ENCODE measurements at places on chromosomes 13 and 19.

DNA sequence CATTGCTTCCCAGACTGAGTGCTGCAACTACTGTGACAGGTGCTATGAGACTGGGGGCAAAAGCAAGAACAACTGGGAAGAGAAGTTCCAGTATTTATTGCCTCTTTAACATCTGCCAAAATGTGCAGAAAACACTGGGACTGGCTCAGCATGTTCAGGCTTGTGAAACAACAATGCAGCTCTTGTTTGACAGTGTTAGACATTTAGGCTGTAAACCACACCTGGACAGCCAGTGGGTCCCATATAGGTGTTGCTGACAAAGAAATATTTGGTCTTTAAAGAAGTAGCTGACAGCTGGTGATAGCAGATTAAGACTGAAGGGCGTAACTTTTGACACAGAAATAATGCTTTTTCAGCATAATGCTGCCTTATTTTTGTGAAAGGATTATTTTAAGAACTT, 88.1 kb downstream of the STOML3 start:
- no peak for DNase-seq

- DNase-seq, result no peak
Measured at GRCh38 chr13:29597246-29597645, 1.8 kb upstream of the SLC7A1 start.

DNA sequence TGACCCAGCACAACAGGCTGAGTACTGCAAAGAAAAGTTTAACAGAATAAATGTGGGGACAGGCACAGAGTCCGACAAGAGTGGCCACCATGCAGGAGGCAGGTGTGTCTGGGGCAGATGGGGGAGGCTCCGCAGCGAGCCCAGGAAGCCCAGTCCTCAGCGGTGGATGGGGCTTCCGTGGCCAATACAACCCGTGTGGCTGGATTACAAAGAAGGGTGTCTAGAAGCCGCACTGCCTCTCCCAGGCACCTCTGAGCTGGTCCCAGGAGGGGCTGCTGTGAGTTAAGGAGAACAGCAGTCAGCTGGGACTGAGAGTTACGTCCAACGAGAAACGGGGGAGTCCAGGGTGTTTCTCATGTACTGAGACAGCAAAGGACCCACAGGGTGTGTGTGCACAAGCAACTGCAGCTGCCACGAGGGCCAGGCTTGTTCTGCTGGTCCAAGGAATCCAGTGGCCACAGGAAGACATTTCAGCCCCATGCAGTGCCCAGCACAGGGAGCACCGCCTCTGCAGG, 70.2 kb downstream of the SPACA7 start:
- no peak for DNase-seq

- no peak for DNase-seq
Measured at GRCh38 chr19:56400485-56400884, 3.6 kb upstream of the ZNF583 start.

- no peak for DNase-seq
Measured at GRCh38 chr13:87788363-87788762, 117.2 kb downstream of the SLITRK5 start.

GRCh38 chr13:49958321-49958720, 22.2 kb upstream of the SPRYD7 start:
- no peak for DNase-seq

DNA sequence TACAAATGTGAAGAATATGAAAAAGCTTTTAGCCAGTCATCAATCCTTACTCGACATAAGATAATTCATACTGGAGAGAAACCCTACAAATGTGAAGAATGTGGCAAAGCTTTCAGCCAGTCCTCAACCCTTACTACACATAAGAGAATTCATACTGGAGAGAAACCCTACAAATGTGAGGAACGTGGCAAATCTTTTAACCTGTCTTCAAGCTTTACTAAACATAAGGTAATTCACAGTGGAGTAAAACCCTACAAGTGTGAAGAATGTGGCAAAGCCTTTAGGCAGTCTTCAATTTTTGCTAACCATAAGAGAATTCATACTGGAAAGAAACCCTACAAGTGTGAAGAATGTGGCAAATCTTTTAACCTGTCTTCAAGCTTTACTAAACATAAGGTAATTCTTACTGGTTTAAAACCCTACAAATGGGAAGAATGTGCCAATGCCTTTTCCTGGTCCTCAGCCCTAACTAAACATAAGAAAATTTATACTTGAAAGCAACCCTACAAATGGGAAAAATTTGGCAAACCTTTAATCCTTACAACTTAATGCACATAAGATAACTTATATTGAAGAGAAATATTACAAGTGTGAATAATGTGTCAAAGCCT, 74.1 kb upstream of the ZNF681 start:
- no peak for DNase-seq

All from GF-D8 (cell line).